KG1 (cell line): ENCODE measurements at places on chromosomes 4 and X.

DNA sequence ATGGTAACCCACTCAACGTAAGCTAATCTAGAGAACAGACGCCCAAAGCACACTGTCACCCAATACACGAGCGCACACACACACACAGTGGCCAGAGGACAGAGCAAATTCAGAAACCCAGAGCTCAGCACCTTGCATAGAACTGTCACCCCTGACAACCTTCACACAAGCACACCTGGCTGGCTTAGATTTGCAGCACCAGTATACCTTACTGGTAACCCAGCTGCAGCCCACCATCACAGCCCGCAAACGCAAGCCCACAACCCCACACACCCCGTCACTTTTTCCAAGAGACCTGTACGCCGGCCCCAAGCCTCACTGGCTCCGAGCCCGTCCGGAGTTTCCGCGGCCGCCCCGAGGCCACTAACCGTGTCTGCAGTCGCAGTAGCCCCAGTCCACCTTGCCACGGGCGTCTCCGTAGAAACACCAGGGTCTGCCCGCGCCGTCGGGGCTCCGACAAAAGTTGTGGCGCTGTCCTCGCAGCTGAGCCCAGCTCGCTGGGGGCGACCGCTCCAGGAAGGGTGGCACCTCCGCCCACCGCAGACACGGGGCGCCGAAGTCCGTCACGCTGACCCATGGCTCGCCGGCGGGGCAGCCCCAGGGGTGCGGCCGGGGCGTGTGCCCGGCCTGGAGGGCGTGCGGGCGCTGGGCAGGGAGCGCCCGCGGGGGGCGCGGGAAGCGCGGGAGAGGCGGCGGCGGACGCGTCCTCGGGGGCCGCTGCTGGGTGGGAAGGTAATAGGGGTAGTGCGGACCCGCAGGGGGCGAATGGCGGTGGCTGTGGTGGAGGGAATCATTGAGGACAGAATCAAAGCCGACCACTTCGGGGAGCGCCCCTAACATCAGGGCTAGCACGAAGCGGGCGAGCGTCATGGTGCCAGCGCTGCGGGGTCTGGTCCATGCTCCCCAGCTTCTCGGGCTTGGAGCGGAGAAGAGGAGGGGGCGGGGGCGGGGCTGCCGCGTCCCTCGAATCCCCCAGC lies 664 bp downstream of the PRSS12 start:
- no peak for DNase-seq

- DNase-seq, result no peak
These were observed 91.2 kb downstream of the FAM53A start for GRCh38 chr4:1592709-1593417.

DNA sequence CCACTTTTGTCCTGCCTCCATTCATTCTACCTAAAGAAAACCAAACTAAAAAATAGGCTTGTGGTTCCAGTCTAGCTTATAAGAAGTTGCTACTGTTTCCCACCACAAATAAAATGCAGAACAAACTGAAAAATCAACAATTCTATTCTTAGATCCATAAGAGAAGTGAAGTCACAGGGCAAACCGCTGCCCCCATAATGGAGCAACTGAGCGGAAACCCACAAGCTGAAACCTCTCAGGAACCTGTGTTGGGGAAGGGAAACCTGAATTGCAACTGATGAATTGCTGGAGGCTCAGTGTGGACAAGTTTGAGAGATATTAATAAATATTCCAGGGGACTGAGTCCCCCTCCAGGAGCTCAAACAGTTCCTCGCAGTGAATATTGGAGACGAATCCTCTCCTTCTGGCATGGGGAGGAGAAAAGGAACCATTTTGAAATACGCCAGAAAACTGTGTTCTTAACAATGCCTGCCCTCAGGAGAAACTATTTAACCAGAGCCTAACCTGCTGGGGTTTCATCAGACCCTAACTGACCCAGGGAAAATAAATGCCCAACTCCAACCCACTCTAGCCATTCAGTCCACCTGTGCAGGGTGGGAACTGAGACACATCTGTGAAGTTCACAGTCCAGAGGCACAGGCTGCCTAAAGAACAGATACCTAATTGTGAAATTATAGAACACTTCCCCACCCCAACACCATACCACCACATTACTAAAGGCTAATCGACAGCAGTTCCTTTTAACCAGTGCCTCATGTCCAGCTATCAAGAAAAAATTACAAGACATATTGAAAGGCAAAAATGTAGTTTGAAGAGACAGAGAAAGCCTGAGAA lies 22.8 kb upstream of the SH3RF1 start:
- DNase-seq, result peak; percentile 52

GRCh38 chr4:66097218-66097617 lies 426.9 kb upstream of the EPHA5 start:
- DNase-seq, result no peak

DNA sequence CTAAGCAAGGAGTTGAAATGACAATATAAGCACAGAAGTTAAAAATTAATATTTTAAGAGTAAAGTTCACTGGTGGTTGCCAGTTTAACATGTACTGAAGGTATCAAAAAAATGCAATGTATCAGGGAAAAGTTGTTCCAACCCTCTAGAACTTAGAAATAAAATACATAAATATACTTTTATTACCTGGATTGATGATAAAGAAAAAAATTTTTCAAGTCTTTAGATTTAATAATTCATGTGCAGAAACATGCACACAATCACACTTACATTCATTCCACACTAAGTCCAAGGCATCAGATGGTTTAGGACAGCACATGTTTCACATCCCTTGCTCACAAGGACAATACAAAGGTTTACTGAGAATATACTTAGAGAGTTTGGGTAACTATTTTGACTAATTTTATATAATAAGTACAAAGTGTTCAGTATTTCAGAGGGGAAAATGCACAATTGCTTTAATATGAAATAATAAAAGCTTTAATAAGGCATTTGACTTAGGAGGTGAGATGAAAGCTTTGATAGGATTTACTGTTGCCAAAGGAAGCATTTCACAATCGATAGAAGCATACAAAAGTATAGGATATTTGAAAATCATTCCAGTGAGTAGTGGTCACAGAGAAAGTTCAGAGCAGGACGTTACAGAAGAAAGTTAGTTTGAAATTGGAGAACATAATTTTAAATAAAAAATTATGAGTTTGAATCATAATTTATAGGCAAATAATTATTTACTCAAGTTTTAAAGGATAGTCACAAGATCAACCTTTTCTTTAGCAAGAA lies 392 bp upstream of the UGT2A3 start:
- DNase-seq, result no peak
